ENCODE measurements at places on chromosomes 12 and 14.

DNA sequence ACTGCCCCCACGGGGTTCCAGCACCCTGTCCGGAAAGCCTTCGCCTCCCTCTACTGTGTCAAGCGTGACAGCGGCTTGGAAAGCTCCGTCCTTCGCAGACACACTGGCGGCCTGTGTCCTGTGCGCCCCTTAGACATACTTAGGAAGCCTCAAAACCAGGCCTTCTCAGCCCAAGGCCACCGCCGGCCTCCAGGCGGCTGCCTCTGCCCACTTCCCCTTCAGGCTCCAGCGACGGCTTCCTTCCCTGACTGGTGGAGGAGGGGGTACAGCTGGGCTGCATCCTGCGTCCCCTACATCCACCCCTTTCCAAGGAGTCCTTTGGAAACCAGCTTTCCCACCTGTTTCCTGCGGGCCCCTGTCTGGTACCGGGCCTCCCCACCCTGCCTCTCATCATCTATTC, 2.5 kb upstream of the CACNA2D4 start:
- DNase-seq: peak; percentile 13

DNA sequence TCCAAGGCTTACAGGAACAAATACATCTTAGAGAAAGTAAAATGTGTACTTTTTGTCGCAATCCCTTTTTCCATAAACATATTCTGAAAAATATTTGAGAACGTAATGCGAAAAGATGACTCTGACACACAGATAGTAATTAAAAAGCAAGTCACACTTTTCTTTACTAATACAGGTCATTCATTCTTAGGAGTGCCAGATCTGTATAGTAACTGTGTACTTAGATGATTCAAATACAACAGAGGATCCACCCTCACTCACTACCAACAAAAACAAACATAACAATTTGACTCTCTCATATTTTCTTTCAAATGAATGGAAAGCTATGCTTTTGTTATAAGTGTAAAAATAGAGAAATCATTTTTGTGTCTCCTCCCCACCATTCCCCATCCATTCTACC, 795.4 kb downstream of the SLC6A15 start:
- no peak for DNase-seq

DNA sequence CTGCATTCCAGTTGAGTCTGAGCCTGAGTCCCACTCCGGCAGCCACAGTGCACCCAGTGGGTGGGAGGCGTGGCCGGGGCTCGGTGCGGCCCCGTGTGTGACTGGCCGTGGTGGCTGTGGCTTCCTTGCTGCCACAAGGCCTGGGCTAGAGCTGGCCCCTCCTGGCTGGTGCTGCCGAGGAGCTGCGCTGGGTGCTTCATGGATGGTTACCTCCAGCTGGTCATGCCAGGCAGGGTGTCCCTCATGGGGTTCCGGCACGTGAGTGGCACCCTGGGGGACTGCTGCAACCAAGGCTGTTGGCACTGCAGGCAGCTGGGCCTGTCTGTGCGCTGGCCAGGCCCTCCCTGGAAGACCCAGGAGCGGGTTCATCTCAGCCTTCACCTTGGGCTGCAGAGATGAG, 62.7 kb downstream of the KIF26A start:
- no peak for DNase-seq

- peak; percentile 55 for DNase-seq
These were observed 885.8 kb upstream of the TMEM132C start for GRCh38 chr12:127381043-127381668.

- DNase-seq: no peak
These were observed 73.5 kb upstream of the VASH1 start for GRCh38 chr14:76687611-76688382.

DNA sequence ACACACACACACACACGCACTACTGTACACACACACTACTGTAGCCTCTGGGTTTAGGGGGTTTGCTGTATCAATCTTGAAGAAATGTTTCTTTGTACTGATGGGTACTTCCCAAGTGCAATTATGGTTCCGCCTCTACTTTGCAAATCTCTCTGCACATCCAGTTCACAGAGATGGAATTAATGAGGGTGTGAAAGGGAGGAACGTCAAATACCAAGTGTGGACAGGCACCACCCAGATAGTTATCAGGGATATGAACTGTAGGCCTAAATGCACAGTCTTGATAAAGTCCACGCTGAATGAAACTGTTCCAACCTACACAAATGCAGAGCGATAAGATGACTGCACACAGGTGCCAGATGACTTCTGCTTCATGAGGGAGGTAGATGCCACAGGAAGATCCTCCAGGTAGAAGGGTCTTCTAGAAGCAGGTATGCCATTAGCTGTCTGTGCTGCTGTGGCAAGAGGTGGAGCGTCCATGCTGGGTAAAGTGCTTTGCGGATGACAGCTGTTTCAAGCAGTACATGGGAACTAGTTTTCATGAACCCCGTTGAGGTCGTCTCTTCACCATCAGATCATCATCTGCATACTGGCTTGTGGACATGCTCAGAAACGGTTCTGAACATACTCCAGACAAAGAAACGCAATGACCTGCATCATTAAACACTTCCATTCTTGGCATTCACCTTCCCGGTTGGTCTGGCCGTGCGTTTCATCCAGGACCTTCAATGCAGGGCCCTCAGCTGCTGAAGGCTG, 314.3 kb upstream of the RTL1 start:
- DNase-seq: no peak

DNA sequence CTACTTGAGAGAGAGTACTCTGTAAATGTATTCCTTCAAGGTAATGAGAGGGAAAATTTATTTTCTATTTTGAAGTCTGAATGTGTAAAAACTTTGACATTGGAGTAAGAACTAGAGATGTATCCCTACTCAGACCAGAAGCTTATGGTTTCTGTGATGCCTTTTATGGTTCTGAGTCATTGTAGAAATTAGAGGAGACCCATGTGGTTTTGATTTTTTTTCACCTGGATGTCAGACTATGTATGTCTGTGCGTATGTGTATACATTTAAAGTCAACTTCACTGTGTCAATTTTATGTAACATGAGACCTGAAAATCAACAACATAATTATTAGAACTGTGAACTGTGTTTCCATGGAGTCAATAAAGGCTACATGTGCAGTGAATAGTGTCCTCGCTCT, 302.0 kb downstream of the TRHDE start:
- no peak for DNase-seq

- DNase-seq: no peak
These were observed 3.9 kb upstream of the ENDOU start for GRCh38 chr12:47729233-47729632.

Measured in activated T-cell treated with anti-CD3 and anti-CD28 coated beads, Interleukin-2, amount 50 U/mL, for 24 hours (primary cell).